Activated CD8-positive, alpha-beta T cell treated with anti-CD3 and anti-CD28 coated beads for 36 hours (primary cell): ENCODE measurements at places on chromosomes 6 and 20.

DNA sequence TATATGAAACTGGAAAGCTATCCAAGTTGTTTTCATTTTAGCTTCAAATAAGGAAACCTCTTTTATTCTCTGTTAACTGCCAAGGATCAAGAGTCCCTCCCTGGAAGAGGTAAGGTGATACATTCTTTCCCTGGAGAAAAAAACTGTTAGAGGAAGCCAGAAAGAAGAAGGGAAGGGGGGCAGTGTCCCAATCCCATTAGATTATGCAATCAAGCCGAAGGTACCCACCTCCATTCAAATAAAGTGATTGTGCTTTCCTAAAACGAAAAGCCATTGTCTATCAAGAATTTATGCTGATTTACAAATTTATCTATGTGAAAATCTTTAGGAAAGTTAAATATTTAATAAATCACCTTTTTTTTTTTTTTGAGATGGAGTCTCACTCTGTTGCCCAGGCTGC is 9.5 kb upstream of the UQCC1 start:
- no peak for DNase-seq

GRCh38 chr6:73152966-73153757 is 72.1 kb downstream of the KHDC1L start:
- DNase-seq: no peak

- no peak for DNase-seq
These were observed 4.9 kb upstream of the BEND6 start for GRCh38 chr6:56949925-56950495.

- no peak for DNase-seq
These were observed 349.6 kb downstream of the PKHD1 start for GRCh38 chr6:51737580-51738360.

DNA sequence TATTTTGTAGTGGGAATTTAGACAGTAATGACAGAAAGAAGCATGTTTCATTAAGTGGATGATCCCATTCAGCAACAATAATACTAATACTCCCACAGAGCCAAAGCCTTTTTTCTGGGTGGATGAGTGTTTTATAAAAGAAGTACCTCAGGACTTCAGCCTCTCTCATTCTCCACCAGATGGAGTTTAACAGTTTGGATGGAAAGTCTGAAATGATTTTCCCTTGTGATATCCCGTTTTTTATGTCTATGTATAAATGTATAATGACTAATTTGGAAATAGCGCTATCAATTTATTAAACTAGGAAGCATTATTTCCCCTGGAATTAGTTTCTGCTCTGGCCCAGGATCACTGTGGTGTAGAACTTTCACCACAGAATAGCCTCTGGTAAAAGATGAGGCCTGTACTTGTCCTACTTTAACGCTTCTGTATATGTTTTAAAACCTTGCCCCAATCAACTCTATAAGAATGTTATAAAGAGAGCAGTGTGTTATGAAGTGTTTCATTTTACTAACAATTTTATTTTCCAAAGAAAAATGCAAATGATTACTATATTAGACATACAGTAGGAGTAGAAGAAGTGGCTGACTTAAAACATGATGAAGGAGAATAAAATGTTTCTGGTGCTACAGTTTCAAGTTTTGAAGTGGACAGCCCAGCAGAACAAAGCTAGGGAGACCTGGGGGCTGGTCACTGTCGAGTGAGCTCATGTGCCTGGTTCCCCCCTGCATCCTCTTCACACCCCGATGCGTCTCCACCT is 135.6 kb downstream of the HIVEP1 start:
- DNase-seq: no peak

- DNase-seq: no peak
These were observed 233.4 kb upstream of the FLRT3 start for GRCh38 chr20:14570811-14571210.

DNA sequence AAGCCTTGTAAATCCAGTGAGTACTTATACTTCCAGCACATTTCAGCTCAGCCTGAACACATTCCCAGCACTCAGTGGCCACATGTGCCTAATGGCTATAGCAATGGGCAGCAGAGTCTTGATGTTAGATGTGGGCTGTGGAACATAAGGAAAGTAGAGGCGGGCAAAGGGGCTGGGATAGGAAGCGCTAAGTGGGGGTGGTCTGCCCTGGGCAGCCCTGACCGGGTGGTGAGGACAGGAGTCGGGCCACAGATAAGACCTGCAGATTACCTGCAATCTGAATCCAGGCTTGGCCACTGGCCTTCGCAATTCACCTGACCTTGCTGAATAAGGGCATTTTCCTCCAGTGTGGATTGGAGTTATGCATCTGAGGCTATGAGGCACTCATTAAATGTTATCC is 11.1 kb upstream of the HMGA1 start:
- no peak for DNase-seq

DNA sequence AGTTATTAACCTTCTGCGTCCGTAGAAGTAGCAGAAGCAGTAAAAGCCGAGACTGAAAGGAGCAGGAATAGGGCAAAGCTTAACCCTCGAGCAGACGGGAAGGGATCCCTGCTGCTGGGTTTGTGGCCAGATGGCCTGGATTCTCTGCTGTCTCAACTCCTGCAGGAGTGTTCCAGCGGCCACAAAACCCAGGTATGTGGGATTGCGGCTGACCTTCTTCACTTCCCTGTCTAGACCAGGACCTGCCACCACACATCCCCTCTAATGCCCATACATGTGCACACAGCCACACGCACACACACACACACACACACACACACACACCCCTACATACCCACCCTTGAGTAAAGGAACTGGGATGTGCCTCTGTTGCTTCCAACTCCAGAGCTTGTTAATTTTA is 33.1 kb upstream of the TNFRSF21 start:
- DNase-seq: no peak

DNA sequence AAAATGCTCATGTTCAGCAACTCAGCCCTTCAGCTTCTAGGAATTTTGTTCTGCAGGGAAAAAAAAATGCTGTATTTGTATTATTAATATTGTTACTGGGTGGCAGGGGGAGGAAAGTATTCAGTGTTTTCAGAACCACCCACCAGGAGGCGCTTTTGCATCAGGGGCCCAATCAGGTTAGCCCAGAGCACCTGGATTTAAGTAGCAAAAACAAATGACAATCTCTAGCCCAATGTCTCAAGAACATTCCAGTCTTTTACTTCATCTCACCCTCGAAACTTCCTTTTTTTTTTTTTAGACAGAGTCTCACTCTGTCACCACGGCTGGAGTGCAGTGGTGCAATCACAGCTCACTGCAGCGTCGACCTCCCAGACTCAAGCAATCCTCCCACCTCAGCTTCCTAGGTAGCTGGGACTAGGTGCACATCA is 635 bp upstream of the C20orf203 start:
- peak; percentile 87 for DNase-seq

- DNase-seq: no peak
These were observed 388.2 kb downstream of the TBC1D32 start for GRCh38 chr6:120945905-120946594.

GRCh38 chr20:49415005-49415667 is 67.3 kb downstream of the KCNB1 start:
- no peak for DNase-seq

- DNase-seq: peak; percentile 52
These were observed 1.1 kb downstream of the L3MBTL3 start for GRCh38 chr6:130019326-130020072.

- DNase-seq: peak; percentile 47
These were observed 59.7 kb upstream of the SNX9 start for GRCh38 chr6:157763129-157763903.

- no peak for DNase-seq
These were observed 162.2 kb downstream of the NKAIN2 start for GRCh38 chr6:123965894-123966293.
